Stimulated activated CD4-positive, alpha-beta T cell treated with anti-CD3 and anti-CD28 coated beads, Interleukin-12 subunit alpha, Interleukin-12 subunit beta, amount 100 ng/mL, for 24 hours (primary cell): ENCODE measurements at places on chromosomes 13 and 19.

GRCh38 chr13:51303063-51303552 is 36.4 kb upstream of the SERPINE3 start:
- no peak for DNase-seq

- DNase-seq, result no peak
Measured at GRCh38 chr13:52686376-52686775, 33.7 kb downstream of the SUGT1 start.

- DNase-seq, result no peak
Measured at GRCh38 chr13:33008946-33009722, 7.1 kb upstream of the KL start.

- no peak for DNase-seq
Measured at GRCh38 chr13:29710511-29710910, 115.0 kb upstream of the SLC7A1 start.

- DNase-seq, result no peak
Measured at GRCh38 chr13:111202745-111203144, 87.6 kb downstream of the ARHGEF7 start.

GRCh38 chr13:113327766-113328471 is 30.9 kb downstream of the LAMP1 start:
- no peak for DNase-seq

- DNase-seq, result no peak
Measured at GRCh38 chr13:59172076-59172475, 991.7 kb downstream of the DIAPH3 start.

GRCh38 chr13:101552786-101553185 is 100.3 kb downstream of the ITGBL1 start:
- no peak for DNase-seq

- DNase-seq, result peak; percentile 64
Measured at GRCh38 chr19:1942078-1942933, 1.3 kb downstream of the CSNK1G2 start.

- DNase-seq, result no peak
Measured at GRCh38 chr13:112726016-112726767, 36.4 kb downstream of the ATP11A start.

DNA sequence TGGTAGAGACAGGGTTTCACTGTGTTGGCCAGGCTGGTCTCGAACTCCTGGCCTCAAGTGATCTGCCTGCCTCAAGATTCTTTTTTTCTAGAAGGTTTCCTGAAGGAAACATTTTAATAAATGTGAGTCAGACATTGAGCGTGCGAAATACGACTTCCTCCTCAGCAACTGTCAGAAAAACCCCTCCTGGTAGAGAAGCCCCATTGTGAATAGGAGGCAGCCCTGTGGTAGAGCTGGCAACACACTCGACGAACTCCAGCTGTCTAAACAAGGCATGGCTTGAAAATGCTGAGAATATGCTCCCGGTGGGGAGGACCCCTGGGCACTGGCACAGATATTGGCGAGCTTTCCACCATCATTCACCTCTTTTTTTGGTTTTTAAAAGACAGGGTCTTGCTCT is 9.8 kb downstream of the ZNF333 start:
- no peak for DNase-seq

GRCh38 chr13:38103851-38104250 is 234.3 kb upstream of the TRPC4 start:
- no peak for DNase-seq

- no peak for DNase-seq
Measured at GRCh38 chr19:13781547-13781946, 7.3 kb downstream of the C19orf53 start.
